ENCODE measurements at places on chromosomes 2 and 18.
A peak's percentile ranks its signal among the peaks of the same experiment; 100 is the strongest.

GRCh38 chr2:152890736-152891135 lies 172.3 kb downstream of the ARL6IP6 start:
- DNase-seq = no peak

- peak; percentile 19 for DNase-seq
Measured at GRCh38 chr18:49456794-49457193, 3.7 kb downstream of the DYM start.

- DNase-seq = peak; percentile 51
Measured at GRCh38 chr2:19141234-19142004, 217.0 kb downstream of the OSR1 start.

DNA sequence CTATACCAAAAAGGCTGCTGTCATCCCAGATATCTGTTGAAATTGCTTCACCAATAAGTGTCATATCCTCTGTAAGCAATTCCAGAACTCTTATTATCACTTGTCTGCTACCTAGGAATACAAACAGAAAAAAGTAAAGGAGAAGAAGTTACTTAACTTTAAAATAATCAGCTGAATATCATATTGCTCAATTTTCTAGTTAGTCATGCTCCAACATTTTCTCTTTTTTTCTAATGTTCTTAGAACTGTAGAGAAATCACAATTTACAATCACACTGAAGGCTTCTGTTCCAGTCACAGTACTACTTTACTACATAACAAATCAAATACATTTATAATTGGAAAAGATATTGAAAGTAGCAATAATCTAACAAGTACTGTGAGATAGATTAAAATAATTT lies 17.4 kb downstream of the RTTN start:
- no peak for DNase-seq

GRCh38 chr2:47193607-47194006 lies 38.5 kb upstream of the STPG4 start:
- DNase-seq = no peak

DNA sequence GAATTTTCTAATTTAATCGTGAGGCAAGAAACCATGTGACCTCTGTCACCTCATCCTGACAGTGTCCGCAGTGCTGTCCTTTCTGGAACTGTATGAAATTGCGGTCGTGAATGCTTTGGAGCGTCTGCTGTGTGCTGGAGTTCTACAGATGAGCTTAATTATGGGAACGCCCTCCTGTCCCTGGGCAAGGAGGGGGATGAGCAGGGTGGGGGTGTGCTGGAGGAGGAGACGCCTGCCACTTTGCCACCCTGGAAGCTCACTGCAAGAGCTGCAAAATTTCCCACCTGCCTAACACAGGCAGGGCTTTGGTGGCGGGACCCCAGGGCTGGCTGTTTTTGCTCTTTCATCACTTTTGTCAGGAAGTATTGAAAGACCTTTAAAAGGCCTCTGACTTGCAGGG lies 6.5 kb downstream of the LPIN1 start:
- no peak for DNase-seq

DNA sequence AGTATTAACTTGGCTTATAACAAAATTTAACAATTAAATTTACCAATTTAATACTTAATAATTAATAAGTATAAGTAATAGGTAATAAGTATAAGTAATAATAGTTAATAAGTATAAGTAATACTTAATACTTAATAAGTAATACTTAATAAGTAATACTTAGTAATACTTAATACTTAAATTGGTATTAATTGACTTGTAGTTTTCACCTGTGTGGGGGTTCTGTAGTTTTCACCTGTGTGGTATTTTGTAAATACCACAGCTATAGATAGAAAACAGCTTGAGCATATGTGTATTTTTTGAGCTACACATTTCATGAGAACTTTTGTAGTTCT lies 55.4 kb downstream of the MAPRE2 start:
- no peak for DNase-seq

GRCh38 chr2:1499033-1499795 lies 86.0 kb downstream of the TPO start:
- no peak for DNase-seq

GRCh38 chr2:109662889-109663288 lies 48.7 kb downstream of the SOWAHC start:
- no peak for DNase-seq

GRCh38 chr2:135743860-135744259 lies 2.2 kb downstream of the UBXN4 start:
- DNase-seq = no peak

DNA sequence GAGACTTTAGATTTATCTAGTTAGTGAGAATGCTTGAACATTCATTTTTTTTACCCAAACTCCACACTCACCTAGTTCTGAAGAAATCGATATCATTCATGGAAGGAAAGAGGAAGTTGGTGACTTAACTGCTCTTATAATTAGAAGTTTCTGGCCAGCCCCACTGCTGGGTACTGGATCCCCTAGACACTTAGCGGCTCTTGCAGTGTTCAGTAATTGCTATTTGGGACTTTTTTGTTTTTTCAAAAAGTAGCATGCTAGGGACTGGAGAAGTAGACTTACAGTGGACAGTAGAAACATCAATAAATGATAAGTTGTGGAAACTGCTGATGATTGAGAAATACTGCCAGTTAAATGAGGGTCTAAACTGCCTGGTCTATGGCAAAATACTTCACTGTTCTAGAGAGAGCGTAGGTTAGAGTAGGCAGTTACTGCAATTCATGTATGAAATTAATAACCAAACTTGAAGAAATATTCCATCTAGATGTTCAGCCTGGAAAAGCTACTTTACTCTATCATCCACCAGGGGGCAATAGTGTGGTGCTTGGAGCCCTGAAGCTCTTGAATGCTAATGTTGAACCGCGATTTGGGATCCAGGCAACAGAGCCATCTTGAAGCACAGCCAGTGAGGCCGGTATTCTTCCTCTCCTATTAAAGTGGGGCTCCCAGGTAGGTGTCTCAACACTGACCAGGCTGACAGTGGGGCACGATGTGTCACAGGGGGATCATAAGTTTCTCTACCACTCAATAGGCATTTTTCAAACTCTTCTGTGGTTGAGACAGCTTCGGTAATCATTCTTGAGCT lies 146.1 kb upstream of the SESTD1 start:
- DNase-seq = peak; percentile 63

DNA sequence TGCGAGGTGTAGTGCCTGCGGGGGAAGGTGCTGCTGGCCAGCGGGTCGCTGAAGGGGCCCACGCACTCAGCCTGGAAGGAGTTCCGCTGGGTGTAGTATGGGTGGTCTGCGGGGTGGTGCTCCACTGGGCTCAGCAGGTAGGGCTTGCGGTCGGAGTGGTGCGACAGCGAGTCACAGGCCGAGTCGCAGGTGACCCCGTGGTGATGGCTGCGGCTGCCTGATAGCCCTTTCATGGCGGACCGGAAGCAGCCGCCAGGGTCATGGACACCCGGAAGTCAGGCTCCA lies 429.8 kb downstream of the TGIF1 start:
- no peak for DNase-seq

DNA sequence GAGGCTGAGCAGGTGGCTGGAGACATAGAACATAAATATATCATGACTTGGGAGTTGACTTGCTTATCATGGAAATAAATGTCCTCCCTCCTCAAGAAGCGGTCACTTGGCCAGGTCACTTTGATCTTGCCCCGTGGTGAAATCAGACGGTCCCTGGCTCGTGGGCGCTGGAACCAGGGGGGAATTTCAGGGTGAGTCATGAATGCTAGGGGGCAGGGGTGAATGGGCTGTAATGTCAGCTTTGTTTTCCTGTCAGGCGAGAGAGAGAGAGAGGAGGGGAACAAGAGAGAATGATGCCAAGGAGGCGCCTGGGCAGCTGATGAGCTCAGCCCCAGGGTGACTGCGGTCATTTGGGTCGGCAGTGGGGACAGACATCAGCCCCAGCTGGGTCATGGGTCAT lies 47.7 kb downstream of the RRM2 start:
- no peak for DNase-seq

- DNase-seq = no peak
Measured at GRCh38 chr2:229686122-229686919, 28.0 kb downstream of the DNER start.

DNA sequence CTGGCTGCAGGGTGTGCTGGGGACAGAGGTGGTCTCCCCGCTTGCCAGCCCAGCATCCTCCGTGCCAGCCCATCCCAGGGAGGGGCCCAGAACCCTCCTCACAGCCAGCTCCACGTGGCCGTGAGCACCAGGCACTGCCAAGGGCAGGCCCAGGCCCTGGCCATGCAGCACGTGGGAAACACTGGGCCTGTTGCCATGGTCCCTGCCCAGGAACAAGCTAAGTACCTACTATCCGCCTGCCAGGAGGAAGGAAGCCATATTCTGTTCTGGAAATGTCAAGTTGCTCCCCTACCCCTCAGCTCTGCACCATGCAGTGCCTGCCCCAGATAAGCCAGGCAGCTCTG lies 250.6 kb downstream of the CYP26B1 start:
- no peak for DNase-seq
